ENCODE measurements at places on chromosomes 3 and 15.

DNA sequence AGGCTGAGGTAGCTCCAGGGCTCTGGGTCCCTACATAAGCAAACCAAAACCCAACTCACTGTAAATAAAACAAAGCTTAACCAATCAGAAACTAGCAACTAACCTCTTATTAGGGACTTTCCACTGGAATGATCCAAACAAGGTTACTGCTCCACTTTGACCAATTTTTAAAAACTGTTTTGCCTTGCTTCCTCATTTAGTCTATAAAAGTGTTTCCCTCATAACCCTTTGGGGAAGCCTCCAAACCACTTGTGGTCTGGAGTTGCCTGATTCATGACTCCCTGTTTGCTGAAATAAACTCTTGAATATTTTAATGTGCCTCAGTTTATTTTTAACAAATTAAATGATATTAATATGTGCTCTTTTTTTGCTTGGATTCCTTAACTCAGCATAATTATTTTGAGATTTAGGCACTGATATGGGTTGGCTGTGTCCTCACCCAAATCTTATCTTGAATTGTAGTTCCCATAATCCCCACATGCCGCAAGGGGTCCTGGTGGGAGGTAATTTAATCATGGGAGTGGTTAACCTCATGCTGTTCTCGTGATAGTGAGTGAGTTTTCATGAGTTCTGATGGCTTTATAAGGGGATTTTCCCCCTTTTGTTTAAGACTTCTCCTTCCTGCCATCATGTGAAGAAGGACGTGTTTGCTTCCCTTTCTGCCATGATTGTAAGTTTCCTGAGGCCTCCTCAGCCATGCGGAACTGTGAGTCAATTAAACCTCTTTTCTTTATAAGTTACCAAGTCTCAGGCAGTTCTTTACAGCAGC lies 90.6 kb downstream of the CD200R1L start:
- no peak for DNase-seq

DNA sequence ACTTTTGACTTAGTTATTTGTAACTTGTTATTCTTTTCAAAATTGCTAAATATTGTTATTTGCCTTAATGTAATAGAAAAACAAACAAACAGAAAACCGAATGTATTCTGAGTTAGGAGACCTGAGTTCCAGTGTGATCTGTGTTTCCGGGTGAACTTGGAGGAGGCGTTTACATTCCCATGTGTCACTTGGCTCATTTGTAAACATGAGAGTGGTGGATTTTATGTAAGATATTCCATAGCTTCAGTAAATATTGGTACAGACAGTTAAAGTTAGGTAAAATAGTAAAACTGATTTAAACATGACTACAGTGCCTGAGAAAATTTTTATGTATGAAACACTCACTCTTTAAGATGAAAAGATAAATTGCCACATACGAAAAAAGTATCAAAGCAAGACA lies 287.3 kb upstream of the POU1F1 start:
- DNase-seq = no peak

GRCh38 chr3:119542168-119542767 lies 17.1 kb downstream of the CD80 start:
- DNase-seq = no peak

DNA sequence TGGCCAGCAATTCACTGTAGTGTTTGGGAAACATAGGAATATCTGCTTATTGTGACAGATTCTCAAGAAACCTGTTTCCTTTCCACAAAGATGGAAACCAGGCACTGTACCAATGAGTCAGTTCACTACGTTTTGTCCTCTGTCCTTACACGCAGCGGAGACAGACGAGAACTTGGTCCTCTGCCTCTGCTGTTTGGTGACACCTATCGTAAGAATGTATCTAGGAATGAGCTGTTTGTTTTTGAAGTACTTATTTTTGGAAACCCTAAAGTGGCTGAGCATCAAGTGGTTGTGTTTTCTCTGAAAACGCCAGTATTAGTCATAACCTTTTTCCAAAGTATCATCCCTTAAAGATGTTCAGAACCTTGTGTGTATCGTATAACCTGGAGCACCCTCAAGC lies 93.0 kb downstream of the PGPEP1L start:
- no peak for DNase-seq

- no peak for DNase-seq
Measured at GRCh38 chr3:9111417-9111816, 138.0 kb downstream of the SRGAP3 start.

DNA sequence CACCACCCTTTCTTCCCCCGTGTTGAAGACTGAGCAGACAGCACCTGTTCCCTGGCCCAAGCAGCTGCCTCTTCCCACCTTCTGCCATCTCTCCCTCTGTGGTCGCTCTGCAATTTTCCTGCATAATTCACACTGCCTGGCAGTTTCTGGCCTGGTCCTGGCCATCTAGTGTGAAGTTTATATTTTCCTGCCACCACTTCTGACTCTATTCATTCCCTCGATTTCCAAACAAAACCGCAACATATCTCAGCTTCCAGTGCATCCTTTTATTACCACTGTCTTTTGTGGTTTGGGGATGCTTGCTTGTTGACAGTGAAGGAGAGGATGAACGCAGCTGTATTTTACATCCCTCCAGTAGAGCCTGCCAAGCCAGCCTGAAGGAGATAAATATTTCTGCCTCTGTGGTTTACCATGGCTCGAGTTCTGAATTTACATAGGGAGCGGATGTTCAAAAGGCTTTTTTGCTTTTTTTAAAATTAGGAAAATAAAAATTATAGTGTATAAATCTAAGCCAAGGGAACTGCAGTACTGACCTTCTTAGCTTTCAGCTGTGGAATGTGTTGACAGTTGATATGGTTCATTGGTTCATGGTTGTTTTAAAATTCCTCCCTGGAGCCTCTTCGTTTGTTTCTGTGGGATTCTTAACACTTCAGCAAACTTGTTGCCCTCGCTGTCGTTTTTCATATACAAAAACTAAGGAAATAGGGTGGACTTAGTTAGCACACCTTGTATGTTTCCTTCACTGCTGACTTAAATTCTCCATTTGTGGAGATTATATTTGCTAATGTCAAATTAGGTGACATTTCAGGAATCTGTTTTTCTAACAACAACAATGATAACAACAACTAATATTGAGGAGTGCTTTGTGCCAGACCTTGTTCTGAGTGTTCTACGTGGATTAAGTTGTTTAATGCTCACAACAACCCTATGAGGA lies 250.5 kb downstream of the ADAMTSL3 start:
- DNase-seq = no peak

DNA sequence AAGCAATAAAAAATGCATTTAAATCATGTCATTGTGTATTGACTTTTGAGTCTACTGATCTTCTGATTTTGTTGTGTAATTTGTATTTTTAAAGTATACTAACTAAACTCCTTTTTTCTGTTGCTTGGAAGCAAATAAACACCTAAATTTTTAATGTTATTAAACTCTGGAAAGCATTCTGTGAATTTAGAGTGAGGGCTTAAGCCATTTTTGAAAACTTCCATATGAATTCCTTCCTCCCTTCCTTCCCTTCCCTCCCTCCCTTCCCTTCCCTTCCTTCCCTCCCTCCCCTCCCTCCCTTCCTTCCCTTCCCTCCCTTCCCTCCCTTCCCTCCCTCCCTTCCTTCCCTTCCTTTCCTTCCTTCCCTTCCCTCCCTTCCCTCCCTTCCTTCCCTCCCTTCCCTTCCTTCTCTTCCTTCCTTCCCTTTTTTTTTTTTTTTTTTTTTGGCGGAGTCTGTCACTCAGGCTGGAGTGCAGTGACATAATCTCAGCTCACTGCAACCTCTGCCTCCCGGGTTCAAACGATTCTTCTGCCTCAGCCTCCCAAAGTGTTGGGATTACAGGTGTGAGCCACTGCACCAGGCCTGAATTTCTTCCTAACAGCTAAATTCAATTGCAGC lies 56.6 kb upstream of the SENP5 start:
- no peak for DNase-seq

DNA sequence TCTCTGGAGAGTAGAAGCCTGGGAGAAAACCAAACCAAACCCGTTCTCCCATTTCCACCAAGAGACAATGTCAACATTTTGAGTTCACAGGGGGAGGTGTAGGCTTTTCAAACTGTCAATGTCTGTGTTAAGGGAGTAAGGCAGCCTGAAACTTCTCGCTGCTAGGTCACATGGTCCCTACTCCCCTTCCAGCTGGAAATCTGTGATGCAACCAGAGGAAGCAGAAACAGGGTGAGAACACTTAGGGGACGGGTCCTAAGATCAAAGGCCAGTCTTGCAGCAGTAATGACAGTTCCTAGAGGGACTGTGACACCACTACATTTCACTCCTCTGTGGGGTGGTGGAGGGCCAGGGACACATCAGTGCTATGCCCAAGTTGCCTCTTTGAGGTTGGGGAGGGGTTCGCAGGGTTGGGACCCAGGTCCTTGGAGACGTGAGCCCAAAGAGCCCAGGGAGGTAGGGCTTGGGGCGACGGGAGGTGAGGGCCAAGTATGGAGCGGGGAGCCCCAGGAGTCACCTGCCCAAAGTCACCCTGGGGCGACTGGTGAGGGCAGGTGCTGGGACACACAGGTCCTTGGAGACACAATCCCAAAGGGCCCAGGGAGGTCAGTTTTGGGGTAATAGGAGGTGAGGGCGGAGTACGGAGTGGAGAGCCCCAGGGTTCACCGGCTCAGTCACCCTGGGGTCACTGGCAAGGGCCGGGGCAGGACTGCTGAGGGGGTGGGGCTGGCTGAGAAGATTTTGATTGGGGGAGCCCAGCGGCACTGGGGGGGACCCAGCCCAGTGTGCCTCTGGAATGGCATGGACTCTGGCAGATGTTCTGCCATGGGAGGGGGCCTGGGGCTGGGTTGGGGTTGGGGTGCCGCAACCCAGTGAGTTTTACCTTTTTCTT lies 582 bp downstream of the GOLGA6L2 start:
- DNase-seq = no peak

DNA sequence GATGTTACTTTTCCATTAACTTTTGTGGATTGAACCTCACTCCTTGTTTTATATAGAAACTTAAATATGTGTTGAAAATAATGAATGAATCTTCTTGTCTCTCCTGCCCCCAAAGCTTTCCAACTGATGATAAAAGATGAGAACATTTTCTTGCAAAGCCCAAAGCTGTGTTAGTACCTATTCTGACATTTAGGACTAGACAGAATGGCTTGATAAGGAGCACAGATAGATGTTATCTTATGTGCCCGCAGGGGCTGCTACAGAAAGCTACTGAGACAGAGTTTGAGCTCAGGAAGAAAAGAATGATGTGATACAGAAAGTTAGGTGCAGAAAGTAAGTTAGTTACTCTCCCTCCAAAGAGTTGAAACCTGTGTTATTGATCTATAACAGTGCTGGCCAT lies 109.4 kb upstream of the ATP11B start:
- no peak for DNase-seq

DNA sequence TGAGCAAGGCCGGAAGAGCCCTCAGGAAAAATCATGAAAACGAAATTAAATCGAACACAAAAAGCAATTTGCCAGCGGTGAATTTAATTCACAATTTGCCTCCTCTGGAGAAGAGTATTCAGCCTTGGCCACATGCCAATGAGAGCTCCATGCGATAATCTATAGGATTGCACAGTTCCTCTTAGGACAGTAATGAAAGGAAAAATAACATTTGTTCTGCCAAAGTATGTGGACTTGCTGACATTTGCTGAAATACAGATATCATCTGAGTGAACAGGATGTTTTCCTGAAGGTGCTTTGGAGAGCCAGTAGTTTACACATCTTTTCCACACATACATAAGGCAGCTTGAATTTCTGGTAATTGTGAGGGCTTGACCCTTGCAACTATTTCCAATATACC lies 188.6 kb upstream of the PDZRN3 start:
- no peak for DNase-seq

- peak; percentile 47 for DNase-seq
Measured at GRCh38 chr15:74776821-74777768, 4.8 kb upstream of the CSK start.

GRCh38 chr3:128973988-128974564 lies 19.8 kb downstream of the CFAP92 start:
- no peak for DNase-seq

- no peak for DNase-seq
Measured at GRCh38 chr3:157718800-157719199, 215.6 kb upstream of the VEPH1 start.

- DNase-seq = no peak
Measured at GRCh38 chr15:40277471-40277870, 5.4 kb downstream of the ANKRD63 start.

- DNase-seq = no peak
Measured at GRCh38 chr3:14222900-14223594, 44.4 kb downstream of the LSM3 start.

- DNase-seq = no peak
Measured at GRCh38 chr3:4284865-4285264, 18.3 kb upstream of the SETMAR start.

DNA sequence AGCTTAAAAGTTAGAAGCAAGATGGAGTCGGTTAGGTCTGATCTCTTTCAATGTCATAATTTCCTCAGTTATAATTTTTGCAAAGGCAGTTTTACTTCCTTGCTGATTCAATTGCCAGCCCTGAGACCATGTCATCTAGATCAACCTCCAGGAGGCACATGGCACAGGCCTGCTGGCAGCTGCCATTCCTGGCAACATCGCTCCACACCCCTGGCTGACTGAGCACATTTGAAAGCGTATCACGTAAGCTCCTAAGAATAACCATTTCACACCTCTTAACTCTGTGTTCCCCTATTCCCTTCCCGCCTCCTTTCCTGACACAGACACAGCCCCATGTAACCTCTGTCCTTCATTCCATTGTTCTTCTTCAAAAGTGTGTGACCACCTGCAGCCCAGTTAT lies 313.9 kb upstream of the CTNNB1 start:
- DNase-seq = no peak

GRCh38 chr3:141312354-141313092 lies 55.8 kb upstream of the ZBTB38 start:
- DNase-seq = no peak

- DNase-seq = no peak
Measured at GRCh38 chr3:6571448-6571847, 289.5 kb upstream of the GRM7 start.

GRCh38 chr15:71323584-71323983 lies 208.3 kb downstream of the THSD4 start:
- no peak for DNase-seq

DNA sequence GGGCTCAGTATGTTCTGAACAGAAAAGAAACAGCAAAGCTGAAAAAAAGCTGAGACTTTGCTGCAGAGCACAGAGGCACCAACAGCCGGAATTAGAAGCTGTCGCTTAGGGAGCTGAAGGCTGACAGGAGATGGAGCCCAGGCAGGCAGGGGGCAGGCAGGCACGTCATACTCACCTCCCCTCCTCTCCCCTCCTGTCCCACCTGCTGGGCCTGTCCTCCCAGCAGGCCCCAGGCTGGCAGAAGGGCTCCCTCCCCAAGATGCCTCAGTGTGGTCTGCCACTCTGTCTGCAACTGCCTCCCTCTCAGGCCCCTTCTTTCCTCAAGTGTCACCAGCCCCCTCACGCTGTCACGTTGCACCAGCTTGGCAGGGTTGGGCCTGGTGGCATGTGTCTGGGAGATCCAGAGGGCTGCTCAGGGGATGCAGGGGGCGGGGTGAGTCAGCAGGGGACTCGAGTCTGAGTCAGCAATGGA lies 3.2 kb upstream of the ANKRD63 start:
- DNase-seq = no peak

GRCh38 chr3:13067778-13068177 lies 5.5 kb downstream of the IQSEC1 start:
- no peak for DNase-seq

Data from activated gamma-delta T cell treated with anti-CD3 and anti-CD28 coated beads, Interleukin-2, amount 50 U/mL, for 16 hours (primary cell).